ENCODE measurements at places on chromosomes 4 and X. TPM values are rescaled to one million over a fixed set of nuclear protein-coding genes. Genes with fewer than 3 reads are reported as not detected.
A peak's percentile ranks its signal among the peaks of the same experiment; 100 is the strongest.

DNA sequence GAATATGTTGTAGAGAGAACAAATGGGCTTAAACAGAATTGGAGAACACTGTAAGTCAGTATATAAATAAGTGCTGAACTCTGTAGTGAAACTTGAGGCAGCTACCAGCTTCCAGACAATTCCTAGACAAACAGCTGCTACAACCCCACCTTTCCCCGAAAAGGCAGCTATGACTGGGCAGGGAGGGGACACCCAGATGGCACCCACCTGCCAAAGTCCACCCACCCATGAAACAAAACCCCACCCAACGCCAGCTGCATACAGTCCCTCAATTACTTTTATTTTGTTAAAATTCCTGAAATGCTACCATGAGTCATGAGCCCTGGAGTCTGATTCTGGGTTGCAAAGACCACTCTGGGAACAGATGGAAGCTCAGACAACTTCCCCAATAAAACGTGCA lies 24.4 kb downstream of the RELL1 start:
- no peak for DNase-seq

GRCh38 chr4:38606587-38606905 lies 57.5 kb upstream of the KLF3 start:
- no peak for DNase-seq

- DNase-seq: no peak
Observed at GRCh38 chr4:11831739-11832138, 403.0 kb upstream of the HS3ST1 start.

- no peak for DNase-seq
Observed at GRCh38 chr4:74501579-74501978, 56.6 kb downstream of the AREG start.

Gene XAGE3
- total RNA-seq: not detected

Gene RBMXL3
- total RNA-seq: not detected

Gene SLC7A11
- total RNA-seq: 1.9 TPM

DNA sequence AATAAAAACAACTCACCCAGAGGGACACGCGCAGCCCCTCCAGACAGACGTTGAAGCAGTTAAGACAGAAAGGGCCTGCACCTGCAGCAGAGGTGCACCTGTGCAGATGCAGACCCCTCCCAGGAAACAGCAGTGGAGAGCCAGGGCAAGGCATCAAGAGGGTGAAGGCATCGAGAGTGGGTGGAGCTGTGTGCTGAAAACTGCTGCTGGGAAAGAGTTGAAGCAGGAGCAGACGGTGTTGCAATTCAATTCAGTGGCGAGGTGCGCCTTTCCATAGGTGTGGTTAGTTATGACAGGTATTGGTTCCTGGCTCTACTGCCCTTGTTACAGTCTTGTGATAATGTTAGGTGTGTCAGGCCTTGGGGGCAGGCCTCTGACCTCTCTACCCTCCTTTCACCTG lies 16.7 kb downstream of the LETM1 start:
- DNase-seq: no peak

GRCh38 chrX:74370487-74370886 lies 50.8 kb upstream of the SLC16A2 start:
- DNase-seq: no peak

Gene CITED1
- total RNA-seq: not detected

Gene CTAG2
- total RNA-seq: not detected

GRCh38 chr4:2303121-2303685 lies 41.3 kb upstream of the MXD4 start:
- peak; percentile 66 for DNase-seq

Measured in posterior vena cava (tissue), 2 donors.